Ascending aorta (tissue), 2 donors: ENCODE measurements at places on chromosomes 16 and 17. TPM values are rescaled to one million over a fixed set of nuclear protein-coding genes. Genes with fewer than 3 reads are reported as not detected.

CCL1 gene
- total RNA-seq, result not detected

TAT gene
- total RNA-seq, result 6.7 TPM

GRCh38 chr17:80859002-80859941 is 132.4 kb upstream of the CHMP6 start:
- peaks cover 5% of the 10 kb centered on the region for H3K36me3 ChIP-seq
- H3K4me3 ChIP-seq, result no peak overlapping the region
- H3K27ac ChIP-seq, result peak overlapping the region; percentile 39

DNA sequence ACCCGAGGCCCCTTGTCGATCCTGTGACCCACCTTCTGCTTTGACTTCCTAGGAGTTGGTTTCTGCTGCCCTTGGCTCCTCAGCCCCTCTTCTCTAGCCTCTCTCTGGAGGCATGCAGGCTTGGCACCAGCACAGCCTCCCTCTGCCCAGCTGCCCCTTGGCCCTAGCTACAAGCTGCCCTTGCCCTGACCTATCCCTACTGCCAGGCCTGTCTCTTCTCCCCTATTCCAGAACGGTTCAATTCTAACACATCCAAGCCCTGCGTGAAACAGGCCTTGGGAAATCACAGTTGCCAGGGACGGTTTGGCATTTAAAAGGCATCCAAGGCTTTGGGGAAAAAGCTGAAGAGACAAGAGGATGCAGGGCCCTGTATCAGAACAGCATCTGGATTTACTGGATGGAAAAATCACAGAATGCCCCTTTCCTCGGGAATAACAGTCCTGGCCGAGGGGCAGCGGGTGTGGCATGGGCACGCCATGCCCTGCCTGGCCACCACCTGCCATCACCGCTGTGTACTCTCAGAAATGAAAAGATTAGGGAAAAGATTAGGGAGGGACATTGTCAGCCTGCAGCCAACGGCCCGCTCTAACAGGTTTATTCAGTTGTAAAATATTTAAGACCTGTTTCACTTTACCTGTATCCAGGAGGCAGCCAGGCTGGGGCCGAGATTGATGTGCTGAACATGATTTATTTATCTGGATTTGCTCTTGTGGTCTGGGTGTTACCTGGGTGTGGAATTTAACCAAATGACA is 15.8 kb downstream of the RAI1 start:
- no peaks in the 10 kb centered on the region for H3K27me3 ChIP-seq
- DNase-seq, result no peak
- H3K4me1 ChIP-seq, result peaks cover 61% of the 10 kb centered on the region
- H3K4me3 ChIP-seq, result no peak overlapping the region
- peak overlapping the region; percentile 98 for H3K27ac ChIP-seq

- no peaks in the 10 kb centered on the region for H3K27me3 ChIP-seq
- H3K36me3 ChIP-seq, result no peaks in the 10 kb centered on the region
- no peaks in the 10 kb centered on the region for H3K4me1 ChIP-seq
Observed at GRCh38 chr17:66676421-66676820, 158.5 kb upstream of the CACNG5 start.

CCDC154 gene
- not detected for total RNA-seq

RAB11FIP4 gene
- total RNA-seq, result 0.85 TPM

PRR15L gene
- not detected for total RNA-seq

CLEC3A gene
- total RNA-seq, result not detected

ASGR1 gene
- 3.9 TPM for total RNA-seq

TUBB3 gene
- total RNA-seq, result 2.3 TPM

DNA sequence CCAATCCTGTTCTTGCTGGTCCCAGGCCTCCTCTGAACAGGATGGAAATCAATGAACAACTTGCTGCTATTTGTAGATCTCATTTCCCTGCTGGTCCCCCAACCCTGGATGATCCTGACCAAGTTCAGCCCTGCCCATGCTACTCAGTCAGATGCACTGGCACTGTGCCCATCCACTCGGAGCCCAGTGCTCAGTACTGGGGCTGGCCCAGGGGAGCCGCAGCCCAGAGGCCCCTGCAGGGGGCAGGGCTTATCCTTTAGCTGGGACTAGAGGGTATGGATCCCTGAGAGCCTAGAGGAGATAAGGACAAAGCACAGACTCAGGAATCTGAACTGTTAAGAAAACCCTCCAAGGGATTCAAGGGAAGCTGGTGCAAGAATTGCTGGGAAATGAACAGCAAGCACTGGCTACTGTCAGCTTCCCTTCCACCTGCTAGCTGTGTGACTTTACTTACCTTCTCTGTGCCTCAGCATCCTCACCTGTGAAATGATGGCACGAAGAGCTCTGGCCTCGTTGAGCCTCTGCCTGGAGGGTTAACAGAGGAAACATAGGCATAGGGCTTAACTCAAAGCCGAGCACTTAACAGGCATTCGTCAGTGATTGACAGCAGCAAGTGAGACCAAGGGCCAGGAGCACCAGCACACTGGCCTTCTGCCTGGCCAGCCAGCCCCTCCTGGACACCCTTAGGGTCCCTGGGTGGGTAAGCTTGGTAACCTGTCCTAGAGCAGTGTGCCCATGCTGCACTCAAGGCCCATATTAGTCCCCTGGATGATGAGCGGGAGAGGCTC is 29.8 kb upstream of the C1QL1 start:
- no peak for DNase-seq
- no peaks in the 10 kb centered on the region for H3K36me3 ChIP-seq
- H3K4me3 ChIP-seq, result no peak overlapping the region
- H3K27me3 ChIP-seq, result no peaks in the 10 kb centered on the region
- no peak overlapping the region for H3K27ac ChIP-seq

SLC5A11 gene
- not detected for total RNA-seq

GRCh38 chr16:57818377-57819064 is 16.2 kb upstream of the KIFC3 start:
- no peak overlapping the region for H3K4me3 ChIP-seq
- no peak overlapping the region for H3K27ac ChIP-seq
- peaks cover 16% of the 10 kb centered on the region for H3K4me1 ChIP-seq
- DNase-seq, result no peak

DNA sequence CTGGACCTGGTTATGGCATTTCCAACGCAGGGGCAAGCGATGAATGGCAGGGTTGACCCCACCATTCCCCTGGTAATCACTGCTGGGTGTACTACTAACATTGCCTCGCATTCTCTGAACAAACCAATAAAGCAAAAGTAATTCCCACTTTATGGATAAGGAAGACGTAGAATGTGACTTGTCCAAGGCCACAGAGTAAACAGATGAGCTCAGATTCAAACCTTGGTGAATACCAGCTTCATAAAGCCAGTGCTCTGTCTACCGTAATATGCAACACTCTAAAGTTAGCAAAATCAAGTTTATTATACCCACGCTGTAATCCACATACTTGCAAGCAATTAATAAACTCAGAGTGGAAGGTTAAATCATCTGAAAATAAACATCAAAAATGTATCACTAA is 59.6 kb downstream of the ANKFY1 start:
- H3K4me1 ChIP-seq, result peaks cover 5% of the 10 kb centered on the region
- peaks cover 6% of the 10 kb centered on the region for H3K36me3 ChIP-seq
- peak overlapping the region; percentile 85 for H3K27ac ChIP-seq
- no peaks in the 10 kb centered on the region for H3K27me3 ChIP-seq
- H3K4me3 ChIP-seq, result no peak overlapping the region

- H3K27ac ChIP-seq, result no peak overlapping the region
- H3K27me3 ChIP-seq, result no peaks in the 10 kb centered on the region
- DNase-seq, result no peak
- H3K36me3 ChIP-seq, result peaks cover 100% of the 10 kb centered on the region
Observed at GRCh38 chr16:75632857-75633256, 9.8 kb upstream of the ADAT1 start.

DNA sequence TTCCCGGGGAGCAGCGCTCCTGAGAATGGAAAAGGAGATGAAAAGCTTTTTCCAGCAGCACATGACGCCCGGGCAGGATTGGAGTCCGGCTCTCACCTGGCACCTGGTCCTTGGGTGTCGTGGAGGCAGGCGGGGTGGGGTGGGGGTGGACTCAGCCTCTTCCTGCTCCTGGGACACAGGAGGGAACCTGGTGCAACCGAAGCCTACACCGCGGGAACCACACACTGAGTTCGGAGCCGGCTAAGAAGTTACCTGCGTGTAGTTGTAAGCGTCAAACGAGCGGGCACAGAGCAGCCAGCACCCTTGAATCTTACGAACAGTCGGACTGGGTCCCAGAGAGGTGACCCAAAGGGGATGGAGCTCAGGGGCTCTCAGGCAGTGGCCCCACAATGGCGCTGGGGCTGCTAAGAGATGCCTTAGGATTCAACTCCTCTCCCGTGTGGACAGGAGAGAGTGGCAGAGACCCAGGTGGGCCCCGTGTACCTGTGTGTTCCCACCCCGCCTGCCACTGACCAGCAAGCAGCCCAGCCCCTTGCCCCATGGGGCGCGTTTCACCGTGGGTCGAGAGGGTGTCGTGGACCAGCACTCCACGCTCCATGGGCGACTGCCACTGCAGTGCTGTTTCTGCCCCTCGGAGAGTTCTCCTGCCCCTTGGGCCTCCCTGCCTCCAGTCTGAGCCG is 105.8 kb upstream of the METRNL start:
- no peaks in the 10 kb centered on the region for H3K4me1 ChIP-seq
- no peaks in the 10 kb centered on the region for H3K36me3 ChIP-seq
- no peak overlapping the region for H3K4me3 ChIP-seq
- no peaks in the 10 kb centered on the region for H3K27me3 ChIP-seq
- H3K27ac ChIP-seq, result no peak overlapping the region
- DNase-seq, result no peak

DNA sequence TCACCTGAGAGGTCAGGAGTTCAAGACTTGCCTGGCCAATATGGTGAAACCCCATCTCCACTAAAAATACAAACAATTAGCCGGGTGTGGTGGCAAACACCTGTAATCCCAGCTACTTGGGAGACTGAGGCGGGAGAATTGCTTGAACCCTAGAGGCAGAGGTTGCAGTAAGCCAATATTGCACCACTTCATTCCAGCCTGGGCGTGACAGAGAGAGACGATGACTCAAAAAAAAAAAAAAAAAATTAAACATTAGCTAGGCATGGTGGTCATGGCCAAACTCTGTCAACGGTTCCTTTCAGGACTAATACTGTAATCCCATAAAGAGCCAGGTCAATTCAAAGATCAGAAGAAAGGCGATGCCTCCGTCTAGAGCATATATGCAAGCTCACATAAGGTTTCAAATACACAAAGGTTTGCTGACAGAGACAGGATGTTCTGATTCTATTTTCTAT is 2.4 kb downstream of the RNF157 start:
- H3K4me3 ChIP-seq, result no peak overlapping the region
- no peak overlapping the region for H3K27ac ChIP-seq

DNA sequence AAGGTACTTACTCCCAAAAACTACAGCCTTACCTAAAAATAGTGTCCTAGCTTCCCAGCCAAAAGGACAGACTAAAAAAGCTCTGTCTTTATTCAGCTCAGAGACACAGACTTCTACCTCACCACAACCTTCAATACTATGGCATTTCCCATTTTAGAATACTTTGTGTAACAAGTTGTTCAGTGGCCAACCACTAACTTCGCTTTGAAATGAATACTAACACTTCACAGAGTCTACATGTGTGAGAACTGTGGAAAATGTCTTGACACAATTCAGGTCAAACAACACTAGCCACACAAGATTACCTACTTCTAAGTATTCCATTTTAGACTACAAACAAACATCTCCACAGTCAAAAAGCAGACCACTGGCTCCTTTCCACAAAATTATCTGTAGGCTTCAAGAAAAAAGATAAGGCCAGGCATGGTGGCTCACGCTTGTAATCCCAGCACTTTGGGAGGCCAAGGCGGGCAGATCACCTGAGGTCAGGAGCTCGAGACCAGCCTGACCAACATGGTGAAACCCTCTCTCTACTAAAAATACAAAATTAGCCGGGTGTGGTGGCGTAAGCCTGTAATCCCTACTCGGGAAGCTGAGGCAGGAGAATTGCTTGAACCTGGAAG is 3.2 kb downstream of the HELZ start:
- DNase-seq, result no peak
- H3K4me1 ChIP-seq, result peaks cover 15% of the 10 kb centered on the region
- H3K27me3 ChIP-seq, result no peaks in the 10 kb centered on the region
- H3K27ac ChIP-seq, result no peak overlapping the region

ARL2BP gene
- 44.1 TPM for total RNA-seq

TPSD1 gene
- 20.8 TPM for total RNA-seq

CSH1 gene
- total RNA-seq, result not detected

- H3K4me3 ChIP-seq, result no peak overlapping the region
- H3K4me1 ChIP-seq, result no peaks in the 10 kb centered on the region
- no peaks in the 10 kb centered on the region for H3K27me3 ChIP-seq
- DNase-seq, result no peak
- peaks cover 6% of the 10 kb centered on the region for H3K36me3 ChIP-seq
Observed at GRCh38 chr17:82913304-82914043, 73.7 kb upstream of the ZNF750 start.

GRCh38 chr17:38852771-38853291 is 690 bp downstream of the RPL23 start:
- DNase-seq, result no peak
- peaks cover 52% of the 10 kb centered on the region for H3K36me3 ChIP-seq
- peak overlapping the region; percentile 91 for H3K27ac ChIP-seq
- H3K27me3 ChIP-seq, result no peaks in the 10 kb centered on the region
- peaks cover 19% of the 10 kb centered on the region for H3K4me1 ChIP-seq

- DNase-seq, result no peak
- H3K36me3 ChIP-seq, result peaks cover 20% of the 10 kb centered on the region
- no peak overlapping the region for H3K27ac ChIP-seq
- H3K4me1 ChIP-seq, result no peaks in the 10 kb centered on the region
- no peak overlapping the region for H3K4me3 ChIP-seq
Observed at GRCh38 chr17:82116246-82116645, 18.2 kb upstream of the FASN start.
